ENCODE measurements at places on chromosomes 6 and 20.

DNA sequence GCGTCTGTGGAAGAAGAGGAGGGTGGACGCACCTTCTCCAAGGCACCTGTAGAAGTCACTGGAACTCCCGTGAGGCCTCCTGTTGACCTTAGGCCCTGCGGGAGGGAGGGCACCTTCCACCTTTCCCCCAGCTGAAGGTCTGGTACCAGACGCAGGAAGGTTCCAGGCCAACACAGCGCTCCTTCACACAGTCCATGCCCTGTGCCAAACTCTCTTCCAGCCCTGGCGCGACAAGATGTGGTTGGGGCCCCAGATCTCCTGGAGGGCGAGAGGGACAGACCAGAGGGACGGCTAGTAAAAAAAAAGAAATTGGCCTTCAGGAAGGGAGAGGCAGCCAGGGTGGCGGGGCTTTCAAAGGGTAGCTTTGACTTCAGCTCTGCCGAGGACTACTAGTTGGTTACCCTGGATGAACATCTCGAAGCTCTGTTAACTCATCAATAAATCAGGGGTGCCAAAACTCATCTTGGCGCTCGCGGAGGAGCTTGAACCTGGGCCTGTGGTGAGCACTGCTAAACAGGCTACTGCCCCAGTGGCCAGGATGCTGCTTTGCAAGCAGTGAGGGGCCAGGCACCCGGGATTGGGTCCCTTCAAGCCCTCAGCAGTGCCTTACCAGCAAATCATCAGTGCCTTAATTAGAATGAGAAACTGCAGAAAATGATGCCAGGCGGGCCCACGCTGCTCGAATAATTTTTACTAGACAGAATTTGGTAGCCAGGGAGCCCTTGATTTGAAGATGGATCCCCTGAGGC, 14.9 kb downstream of the AARS2 start:
- DNase-seq, result no peak

DNA sequence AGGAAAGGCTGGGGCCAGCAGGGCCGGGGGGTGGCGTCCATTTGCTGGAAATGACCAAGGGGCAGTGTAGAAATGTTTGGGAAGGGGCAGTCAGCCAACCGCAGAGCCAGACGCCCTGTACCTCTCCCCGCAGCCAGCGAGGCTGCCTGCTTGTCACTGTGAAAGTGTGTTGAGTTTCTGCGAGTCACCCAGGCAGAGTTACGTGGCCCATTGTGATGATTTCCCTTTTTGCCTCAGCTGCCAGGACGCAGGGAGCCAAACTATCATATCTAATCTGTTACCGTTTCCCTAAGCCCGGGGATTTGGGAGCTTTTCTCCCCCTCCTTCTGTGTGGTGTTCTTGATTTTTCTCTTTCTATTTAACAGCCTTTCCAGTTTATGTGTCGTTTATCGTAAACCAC, 67.9 kb upstream of the STX16 start:
- no peak for DNase-seq

DNA sequence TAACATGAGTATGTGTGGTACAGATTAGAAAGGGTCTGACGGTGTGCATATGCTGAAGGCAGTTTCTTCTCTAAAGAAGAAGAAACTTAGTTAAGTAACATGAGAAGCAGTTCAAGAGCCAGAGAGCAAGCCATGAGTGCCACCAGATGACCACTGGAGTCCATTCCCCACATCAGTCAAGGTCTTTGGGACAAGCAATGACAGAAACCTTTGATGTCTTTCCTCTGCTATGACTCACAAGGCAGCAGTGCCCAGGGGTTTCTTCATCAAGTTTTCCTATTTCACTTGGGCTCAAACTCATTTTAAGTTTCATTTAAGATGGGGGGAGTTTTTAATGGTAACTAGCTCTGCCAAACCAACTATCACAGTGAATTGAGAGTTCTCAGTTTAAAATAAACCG, 303.8 kb upstream of the TBX18 start:
- no peak for DNase-seq

- no peak for DNase-seq
Measured at GRCh38 chr6:117568247-117568646, 34.1 kb downstream of the GOPC start.
